ENCODE measurements at places on chromosomes 7 and 10.
A peak's percentile ranks its signal among the peaks of the same experiment; 100 is the strongest.

DNA sequence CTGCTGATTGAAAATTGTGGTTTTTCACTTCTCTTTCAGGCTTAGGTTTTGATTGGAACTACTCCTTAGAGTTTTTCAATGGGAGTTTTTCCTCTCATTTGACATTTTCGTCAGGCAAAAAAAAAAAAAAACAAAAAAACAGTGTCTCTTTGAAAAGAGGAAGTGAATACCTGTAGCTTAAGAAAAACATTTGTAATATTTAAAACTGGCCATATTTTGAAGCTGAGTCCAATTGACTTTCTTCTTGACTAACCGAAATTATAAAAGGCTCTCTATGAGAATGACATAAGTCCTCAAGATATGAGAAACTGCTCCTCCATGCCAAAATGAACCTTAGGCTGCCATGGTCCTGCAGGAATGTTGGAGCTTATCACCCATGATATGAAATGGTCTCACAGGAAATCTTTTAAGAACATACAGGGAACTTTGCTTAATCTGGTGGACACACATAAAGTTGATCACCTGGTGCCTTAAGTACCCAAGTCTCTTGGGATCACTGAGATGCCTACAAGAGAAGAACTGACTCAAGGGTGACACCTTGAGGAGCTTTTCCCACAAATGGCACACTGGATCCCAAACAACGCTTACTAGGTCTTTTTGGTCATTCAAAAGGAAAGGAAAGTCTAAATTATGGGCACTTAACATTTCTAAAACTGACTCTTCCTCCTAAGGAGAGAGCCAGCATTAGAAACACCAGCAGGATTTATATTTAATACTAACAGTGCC, 263.4 kb downstream of the CDC14C start:
- DNase-seq = no peak

- no peak for DNase-seq
Measured at GRCh38 chr10:126198681-126199080, 189.6 kb downstream of the ADAM12 start.

- DNase-seq = no peak
Measured at GRCh38 chr7:48420206-48420605, 248.9 kb downstream of the ABCA13 start.

- DNase-seq = no peak
Measured at GRCh38 chr7:7817748-7818147, 99.3 kb upstream of the RPA3 start.

DNA sequence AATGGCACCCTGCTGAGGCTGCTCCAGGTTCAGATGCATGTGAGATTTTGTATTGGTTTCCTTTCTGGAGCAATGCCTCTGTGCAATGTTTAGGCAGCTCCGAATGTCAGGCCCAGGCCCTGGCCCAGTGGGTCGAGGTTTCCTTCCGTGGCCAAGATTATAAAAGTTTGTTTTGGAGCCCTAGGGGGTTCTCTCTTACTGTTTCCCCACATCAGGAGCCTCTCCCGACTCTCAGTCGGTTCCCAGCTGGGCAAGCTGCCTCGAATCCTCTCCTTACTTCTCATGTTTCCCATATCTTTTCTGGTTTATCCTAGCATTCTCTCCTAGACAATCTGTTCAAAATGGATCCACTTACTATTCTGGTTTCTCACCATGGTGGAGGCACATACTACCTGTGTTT, 11.0 kb downstream of the TMEM140 start:
- DNase-seq = no peak

DNA sequence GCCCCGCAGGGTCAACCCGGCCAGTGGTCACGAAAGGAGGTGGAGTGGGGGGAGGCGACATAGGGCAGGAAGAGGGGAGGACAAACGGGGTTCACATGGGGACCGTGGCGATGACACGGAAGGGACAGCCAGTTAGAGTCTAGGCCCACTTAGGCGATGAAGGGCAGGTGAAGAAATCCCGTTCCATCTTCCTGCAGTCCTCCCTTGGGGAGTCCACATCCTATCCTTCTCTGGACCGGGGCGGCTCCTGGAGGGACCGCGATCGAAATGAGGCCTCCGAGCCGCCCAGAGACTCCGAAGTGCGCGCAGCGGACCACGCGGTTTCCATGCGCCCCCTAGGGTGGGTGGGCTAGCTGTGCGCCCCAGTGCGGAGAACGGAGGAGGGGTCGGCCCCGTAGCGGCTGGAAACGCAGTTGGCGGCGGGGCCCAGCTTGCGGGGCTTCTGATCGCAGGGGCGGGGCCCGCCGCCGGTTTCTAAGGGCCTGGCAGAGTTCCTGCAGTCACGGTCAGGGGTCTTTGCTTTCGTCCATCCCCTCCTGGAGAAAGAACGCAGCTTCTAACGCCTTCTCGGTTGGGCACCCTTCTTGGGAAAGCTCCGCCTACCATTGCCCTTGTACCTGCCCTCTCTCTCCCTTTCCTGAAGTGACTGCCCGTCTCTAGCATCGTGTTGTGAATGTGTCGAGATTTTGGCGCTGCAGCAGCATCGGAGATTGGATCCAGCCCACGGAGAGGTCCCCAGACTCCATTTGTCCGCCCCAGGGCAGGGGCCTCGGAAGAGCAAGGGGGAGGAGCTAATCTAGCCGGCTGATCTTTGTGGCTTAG, 17.9 kb upstream of the TMEM225B start:
- peak; percentile 71 for DNase-seq

All from right forelimb (tissue), 1 donor.